HEK293T (cell line): ENCODE measurements at places on chromosomes 1 and 21.

- DNase-seq, result no peak
Measured at GRCh38 chr1:40699787-40700186, 8.3 kb downstream of the NFYC start.

- no peak for DNase-seq
Measured at GRCh38 chr1:210817385-210818275, 316.3 kb downstream of the KCNH1 start.

DNA sequence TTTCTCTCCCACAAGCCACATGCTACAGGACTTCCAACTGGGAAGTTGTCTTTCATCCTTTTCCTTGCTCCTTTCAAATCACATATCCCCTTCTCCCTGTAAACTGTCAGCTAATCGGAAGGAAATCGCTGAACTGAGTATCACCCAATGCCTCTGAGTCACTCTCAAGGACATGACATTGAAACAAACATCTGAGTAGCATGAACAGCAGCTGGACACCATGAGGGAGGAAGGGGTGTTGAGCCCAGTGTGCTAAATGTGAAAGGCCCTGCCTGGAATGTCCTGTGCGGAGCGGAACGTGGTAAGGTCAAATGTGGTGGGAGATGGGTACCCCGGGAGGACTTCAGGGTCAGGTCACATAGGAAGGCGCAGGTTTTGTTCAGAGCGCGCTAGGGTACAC lies at the start of gene OR2AJ1:
OR2AJ1 (plus strand) TSS at position 22 of the 400 bp plus-strand sequence. CDS start 8,880 bp downstream, outside the sequence.
- DNase-seq, result no peak

GRCh38 chr21:18285379-18285778 lies 40.7 kb downstream of the CHODL start:
- DNase-seq, result no peak

GRCh38 chr1:110059133-110059863 lies 11.2 kb downstream of the ALX3 start:
- no peak for DNase-seq

DNA sequence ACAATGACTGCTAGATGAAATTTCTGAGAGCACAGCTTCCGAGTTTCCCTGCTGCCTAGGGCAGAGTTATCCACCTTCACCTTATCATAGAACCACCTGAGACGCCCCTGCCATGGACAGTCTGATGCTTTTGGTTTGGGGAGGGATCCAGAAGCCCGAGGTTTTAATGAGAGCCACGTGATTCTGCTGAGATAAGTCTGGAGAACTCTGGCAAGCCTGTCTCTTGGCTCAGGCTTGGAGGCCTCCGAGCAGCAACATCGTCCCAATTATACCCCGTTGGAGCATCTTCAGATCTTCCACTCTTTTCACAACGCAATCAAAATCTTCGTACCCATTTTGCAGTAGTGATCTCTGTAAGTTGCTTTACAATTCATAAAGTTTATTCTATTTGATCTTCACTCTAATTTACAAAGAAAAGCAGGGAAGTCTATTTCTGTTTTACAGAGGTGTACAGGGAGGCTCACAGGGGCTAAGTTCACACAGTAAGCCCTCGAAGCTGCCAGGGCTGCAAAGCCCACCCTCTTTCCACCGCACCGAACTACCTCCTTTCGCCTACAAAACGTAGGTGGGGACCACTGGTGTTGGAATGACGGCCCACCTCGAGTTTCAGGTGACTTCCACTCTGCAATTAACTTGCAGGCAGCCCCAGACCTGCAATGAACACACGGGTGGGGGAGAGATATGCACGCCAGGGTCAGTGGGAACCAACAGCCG lies 513 bp upstream of the HHAT start:
- peak; percentile 26 for DNase-seq

- DNase-seq, result peak; percentile 6
Measured at GRCh38 chr1:29397256-29397590, 160.9 kb downstream of the PTPRU start.

DNA sequence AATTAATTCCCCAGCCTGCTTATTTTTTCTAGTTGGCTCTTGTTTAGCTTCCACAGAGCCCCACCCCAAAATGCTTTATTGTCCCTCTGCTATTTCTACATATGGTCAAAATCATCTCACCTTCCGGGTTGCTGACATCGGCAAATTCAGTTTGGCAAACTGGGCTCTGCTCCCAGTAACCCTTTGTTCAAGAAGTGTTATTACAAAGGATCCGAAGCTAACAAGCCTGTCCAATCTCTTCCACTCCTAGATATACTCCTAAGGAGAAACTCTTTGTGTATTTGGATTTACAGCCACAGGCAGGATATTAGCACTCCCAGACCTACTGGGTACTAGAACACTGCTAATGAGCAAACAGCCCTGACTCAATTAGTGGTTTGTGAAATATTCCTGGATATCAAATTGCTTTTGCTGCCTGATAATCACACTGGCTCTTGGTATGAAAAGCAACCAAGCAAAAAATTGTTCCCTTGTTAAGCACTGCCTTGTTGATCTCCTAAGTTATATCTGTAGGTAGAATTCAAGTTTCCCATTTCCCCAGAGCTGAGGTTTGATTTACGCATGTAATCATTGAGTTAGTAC lies 4.0 kb downstream of the JUN start:
- DNase-seq, result peak; percentile 34

- DNase-seq, result no peak
Measured at GRCh38 chr1:117181630-117182041, 29.1 kb downstream of the VTCN1 start.

DNA sequence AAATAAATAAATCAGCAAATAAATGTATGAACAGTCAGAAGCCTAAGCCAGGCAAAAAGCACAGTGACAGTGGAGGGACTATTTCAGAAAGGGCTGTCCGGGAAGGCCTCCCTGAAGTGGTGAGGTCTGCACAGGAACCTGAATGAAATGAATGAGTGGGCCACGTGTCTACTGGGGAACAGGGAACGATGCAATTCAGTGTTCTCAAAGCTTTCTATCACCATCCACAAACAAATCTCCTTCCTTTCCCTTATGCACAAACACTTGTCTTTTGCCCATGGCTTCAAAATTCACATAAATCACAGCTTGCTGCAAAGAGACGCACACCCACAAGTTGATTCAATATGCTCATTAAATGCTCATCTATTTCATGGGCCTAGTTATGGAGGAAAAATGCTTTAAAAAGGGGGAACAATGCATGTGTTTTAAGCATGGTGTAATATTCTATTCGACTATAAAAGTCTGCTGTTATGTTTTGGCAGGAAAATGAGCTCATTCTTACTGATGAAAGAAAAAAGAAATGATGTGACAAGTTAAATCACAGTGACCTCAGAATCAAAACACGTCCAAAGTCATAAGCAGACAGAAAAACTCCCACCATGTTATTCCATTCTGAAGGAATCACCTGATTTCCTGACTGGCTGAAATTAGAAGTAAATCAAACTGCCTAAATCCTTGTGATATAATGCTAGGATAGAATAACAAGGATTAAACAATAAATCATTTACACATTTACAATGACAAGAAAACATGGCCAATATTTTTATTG lies 21.6 kb downstream of the URB1 start:
- DNase-seq, result no peak

DNA sequence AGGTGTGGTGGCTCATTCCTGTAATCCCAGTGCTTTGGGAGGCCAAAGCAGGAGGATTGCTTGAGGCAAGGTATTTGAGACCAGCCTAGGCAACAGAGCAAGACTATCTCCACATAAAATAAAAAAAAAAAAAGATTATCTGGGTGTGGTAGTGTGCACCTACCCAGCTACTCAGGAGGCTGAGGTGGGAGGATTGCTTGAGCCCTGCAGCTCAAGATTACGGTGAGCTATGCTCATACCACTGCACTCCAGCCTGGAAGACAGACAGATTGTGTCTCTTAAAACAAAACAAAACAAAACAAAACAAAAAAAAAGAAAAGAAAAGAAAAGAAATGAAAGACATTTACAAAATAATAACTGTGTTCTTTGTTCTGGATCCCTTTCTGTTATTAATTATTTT lies 6.1 kb upstream of the TLCD4 start:
- DNase-seq, result no peak

DNA sequence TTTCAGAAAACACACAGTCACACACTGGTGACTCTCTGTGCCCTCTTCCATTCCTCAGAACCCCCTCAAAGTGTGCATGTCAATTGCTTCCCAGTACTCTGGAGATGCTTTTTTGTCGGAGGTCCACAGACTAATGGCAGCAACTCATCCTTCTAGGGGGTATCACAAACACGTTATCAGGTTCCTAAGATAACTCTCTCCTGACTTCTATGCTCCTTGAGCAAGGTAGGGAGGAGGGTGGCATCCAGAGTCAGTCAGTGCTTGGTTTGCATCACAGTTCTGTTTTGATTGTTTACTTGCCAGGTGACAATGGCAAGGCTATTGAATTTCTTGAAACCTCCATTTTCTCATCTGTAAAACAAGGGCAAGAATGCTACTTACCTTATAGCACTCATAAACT lies 39.4 kb upstream of the DYNLT5 start:
- DNase-seq, result no peak

DNA sequence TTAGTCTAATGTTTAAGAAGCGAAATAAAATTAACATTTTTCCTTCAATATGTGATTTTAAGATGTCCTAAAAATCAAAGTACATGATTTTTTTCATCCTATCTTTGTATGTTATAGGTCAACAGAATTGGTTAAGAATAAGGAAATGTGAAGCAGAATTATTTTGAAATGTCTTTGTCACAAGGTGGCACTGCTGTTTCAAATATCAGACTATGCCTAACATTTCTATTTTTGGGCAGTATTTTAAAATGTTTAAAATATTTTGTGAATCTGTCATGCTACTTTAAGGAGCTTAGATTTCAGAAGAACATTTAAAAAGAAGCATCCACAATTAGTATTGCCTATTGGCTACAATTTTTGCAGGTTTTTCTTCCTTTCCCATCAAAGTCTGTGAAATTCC lies 38.7 kb downstream of the AMY1C start:
- no peak for DNase-seq

GRCh38 chr1:230681599-230681998 lies 32.3 kb downstream of the AGT start:
- DNase-seq, result peak; percentile 55

DNA sequence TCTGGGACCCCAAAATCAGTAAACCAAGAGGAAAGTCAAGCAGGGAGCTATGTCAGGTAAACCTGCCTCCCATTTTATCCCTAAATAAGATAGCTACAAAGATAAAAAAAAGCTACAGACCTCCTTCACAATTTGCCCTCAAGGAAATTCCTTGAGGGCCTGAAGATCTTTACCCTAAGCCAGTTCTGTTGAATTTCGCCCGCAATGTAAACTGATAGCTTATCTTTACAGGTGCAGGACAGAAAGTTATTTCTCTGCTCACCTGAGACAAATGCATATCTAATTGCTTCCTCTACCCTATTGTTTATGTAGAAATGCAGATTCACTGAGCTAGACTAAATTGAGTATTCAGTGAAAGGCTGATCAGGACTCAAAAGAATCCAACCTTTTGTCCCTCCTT lies 153.4 kb upstream of the CHRM3 start:
- DNase-seq, result no peak

DNA sequence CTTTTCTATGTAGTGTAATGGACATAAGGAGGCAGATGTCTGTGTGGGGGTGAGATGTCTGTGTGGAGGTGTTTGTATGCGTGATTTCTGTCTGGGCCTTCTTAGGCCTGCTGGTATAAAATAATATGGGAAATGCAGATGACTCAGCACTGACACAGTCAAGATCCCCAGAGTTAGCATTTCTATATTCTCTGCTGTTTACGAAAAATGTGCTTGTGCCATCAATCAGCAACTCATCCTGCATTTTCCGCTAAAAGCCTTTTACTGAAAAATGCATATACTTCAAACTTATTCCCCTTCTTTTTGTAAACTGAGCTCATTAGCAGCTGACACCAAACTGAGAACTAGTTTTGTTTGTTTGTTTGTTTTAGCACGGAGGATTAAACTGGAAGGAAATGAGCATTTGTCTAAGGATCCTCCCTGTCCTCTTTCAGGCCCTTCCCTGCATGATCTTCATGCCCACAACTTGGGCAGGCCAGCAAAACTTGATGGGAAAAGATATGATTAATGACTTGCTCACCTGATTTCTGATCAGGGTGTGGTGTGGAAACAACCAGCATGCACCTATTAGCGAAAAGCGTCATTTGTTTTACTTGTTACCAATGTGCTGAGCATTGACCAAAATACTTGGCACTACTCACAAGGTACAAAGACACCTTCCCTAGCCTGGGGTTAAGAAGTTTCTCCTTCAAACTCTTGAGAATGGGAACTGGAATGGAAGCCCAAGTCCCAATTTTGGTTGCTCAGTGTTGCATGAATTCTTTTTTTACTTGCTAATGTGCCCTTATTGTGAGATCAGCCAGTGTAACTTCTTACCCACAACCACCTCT lies 77.4 kb downstream of the NDUFS5 start:
- no peak for DNase-seq

GRCh38 chr21:38714999-38715398 lies 90.7 kb upstream of the ETS2 start:
- DNase-seq, result no peak

GRCh38 chr1:226714148-226714547 lies 24.9 kb downstream of the ITPKB start:
- DNase-seq, result no peak

DNA sequence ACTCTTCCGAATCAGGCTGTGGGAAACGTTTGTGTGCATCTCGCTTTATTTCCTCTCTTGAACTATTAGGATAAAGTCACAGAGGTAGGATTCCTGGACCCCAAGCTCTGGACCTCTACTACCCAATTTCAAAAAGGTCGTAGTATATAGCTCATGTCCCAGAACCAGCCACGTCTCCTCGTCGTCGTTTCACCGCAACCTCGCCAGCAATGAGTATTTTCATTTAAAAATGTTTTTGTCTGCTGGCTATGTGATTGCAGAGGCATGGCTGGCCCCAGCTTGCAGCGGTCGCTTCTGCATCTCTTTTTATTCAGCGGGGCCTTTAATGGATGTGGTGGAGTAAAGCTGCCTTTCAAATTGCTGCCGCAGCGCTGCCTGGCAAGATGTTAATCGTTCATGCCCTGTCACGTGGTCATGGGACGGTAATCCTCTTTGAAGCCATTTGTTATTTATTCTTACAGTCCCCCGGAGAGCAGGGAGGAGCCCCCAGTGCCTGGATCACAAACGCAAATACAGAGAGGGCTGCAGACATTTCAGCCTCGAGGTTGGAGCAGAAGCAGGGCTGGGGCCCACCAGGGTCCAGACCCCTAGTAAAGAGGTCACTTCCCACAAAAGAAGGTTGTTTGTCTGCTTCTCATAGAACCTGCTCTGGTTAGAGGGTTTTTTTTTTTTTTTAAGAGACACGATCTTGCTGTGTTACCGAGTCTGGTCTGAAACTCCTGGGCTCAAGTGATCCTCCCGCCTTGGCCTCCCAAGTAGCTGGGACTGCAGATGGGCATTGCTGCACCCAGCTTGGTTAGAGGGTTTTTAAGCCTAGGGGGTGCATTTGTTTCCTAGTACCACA lies 11.6 kb upstream of the NPHP4 start:
- DNase-seq, result peak; percentile 35

DNA sequence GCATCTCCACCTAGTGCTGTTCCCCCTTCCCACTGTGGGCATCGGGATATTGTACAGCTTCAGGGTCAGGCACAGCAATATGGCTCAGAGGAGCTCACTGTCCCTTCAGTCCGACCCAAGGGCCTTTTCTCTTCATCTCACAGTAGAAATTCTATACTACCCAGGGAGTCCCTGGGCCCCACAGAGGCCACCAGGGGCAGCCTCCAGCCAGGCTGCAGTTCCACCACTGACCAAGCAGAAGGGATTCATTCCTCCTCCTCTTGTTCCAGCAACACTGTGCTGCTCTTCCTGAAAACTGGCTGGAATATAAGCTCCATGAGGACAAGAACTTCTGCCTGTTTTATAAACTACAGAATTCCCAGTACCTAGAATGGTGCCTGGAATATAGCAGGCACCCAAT lies 70.5 kb downstream of the CD34 start:
- DNase-seq, result no peak

GRCh38 chr1:29394521-29395225 lies 158.4 kb downstream of the PTPRU start:
- no peak for DNase-seq
